Type B pancreatic cell (in vitro differentiated cells): ENCODE measurements at places on chromosomes 13 and 19. TPM values are rescaled to one million over a fixed set of nuclear protein-coding genes. Genes with fewer than 3 reads are reported as not detected.

DNA sequence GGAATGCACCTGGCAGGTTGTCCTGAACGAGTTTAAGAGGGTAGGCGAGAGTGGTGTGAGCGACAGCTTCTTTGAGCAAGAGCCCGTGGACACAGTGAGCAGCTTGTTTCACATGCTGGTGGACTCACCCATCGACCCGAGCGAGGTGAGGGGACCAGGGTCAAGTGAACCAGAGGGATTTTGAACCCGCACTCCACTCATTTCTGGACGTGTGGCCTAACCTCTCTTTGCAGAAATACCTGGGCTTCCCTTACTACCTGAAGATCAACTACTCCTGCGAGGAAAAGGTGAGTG is 1.7 kb downstream of the CATSPERG start:
- peaks cover 3% of the 10 kb centered on the region for H3K36me3 ChIP-seq
- no peak for DNase-seq
- peaks cover 11% of the 10 kb centered on the region for H3K4me1 ChIP-seq
- H3K27me3 ChIP-seq, result no peaks in the 10 kb centered on the region

- DNase-seq, result no peak
- H3K27ac ChIP-seq, result peak overlapping the region; percentile 60
- no peaks in the 10 kb centered on the region for H3K27me3 ChIP-seq
- peaks cover 26% of the 10 kb centered on the region for H3K4me1 ChIP-seq
Observed at GRCh38 chr19:45253396-45254027, 2.4 kb downstream of the MARK4 start.

GRCh38 chr13:50026788-50027473 is 11.7 kb downstream of the KCNRG start:
- H3K27me3 ChIP-seq, result no peaks in the 10 kb centered on the region
- H3K4me1 ChIP-seq, result peaks cover 16% of the 10 kb centered on the region
- H3K27ac ChIP-seq, result no peak overlapping the region
- H3K4me3 ChIP-seq, result no peak overlapping the region
- H3K36me3 ChIP-seq, result peaks cover 12% of the 10 kb centered on the region

DNA sequence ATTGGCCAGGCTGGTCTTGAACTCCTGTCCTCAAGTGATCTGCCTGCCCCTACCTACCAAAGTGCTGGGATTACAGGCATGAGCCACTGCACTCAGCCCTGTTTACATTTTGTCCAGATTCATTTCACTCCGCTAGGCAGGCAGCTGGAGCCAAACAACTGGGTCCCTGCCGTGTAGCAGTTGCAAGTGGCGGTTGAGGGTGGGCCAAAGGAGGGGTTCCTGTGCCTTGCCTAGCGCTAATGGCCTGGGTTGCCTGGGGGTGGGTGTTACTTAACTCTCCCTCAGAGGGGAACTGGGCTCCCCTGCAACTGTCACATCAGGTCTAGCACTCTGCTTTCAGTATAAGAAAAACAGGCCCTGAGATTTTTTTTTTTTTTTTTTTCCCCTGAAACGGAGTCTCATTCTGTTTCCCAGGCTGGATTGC is 7.4 kb downstream of the ACP5 start:
- no peaks in the 10 kb centered on the region for H3K27me3 ChIP-seq
- DNase-seq, result no peak
- H3K27ac ChIP-seq, result no peak overlapping the region
- no peak overlapping the region for H3K4me3 ChIP-seq

- H3K27me3 ChIP-seq, result peaks cover 12% of the 10 kb centered on the region
- DNase-seq, result no peak
- peak overlapping the region; percentile 87 for H3K4me3 ChIP-seq
- H3K27ac ChIP-seq, result peak overlapping the region; percentile 83
- H3K4me1 ChIP-seq, result peaks cover 36% of the 10 kb centered on the region
Observed at GRCh38 chr13:106918557-106918860, 350.6 kb upstream of the ARGLU1 start.

DNA sequence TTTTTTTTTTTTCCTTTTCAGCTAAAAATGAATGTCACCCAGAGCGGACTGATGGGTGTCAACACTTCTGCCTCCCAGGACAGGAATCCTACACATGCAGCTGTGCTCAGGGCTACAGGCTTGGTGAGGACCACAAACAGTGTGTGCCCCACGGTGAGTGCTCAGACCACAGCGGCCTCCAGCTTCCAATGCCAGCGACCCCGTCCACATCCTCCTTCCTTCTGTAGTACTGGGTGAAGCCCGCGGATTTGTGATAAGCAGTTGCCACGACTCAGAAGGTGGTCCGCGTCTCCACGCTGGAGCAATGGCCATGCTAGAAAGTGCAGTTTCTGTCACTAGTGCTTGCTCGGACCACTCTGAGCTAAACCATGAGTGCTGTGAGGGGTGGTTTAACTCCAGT is 6.0 kb downstream of the PROZ start:
- H3K27ac ChIP-seq, result no peak overlapping the region
- H3K4me1 ChIP-seq, result no peaks in the 10 kb centered on the region
- H3K4me3 ChIP-seq, result no peak overlapping the region
- H3K36me3 ChIP-seq, result peaks cover 10% of the 10 kb centered on the region

GRCh38 chr13:66781241-66781640 is 448.9 kb downstream of the PCDH9 start:
- no peak overlapping the region for H3K27ac ChIP-seq
- H3K36me3 ChIP-seq, result no peaks in the 10 kb centered on the region
- no peak for DNase-seq
- no peak overlapping the region for H3K4me3 ChIP-seq

GRCh38 chr19:45677351-45678230 is 9.6 kb downstream of the GIPR start:
- peaks cover 50% of the 10 kb centered on the region for H3K27me3 ChIP-seq
- peak overlapping the region; percentile 89 for H3K4me3 ChIP-seq
- peaks cover 9% of the 10 kb centered on the region for H3K4me1 ChIP-seq
- H3K27ac ChIP-seq, result peak overlapping the region; percentile 90

DNA sequence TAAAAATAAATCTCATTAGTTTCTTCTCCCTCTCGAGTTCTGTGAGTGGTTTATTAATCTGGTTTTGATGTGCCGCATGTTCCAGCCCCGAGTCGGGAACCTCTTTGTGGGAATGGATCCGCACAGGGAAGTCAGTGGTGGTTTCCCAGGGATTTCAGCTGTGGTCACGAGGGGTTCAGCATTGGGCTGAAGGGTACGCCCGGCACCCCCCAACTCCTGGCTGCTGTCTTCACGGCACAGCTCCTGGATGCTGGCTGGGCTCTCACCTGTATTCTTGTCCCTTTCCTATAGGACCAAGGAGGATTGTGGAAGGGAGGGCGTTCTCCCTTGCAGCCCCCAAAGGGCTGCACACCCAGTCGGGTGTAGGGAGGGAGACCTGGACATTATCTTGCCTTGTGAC is 167.8 kb downstream of the ZNF536 start:
- peaks cover 14% of the 10 kb centered on the region for H3K27me3 ChIP-seq
- no peaks in the 10 kb centered on the region for H3K36me3 ChIP-seq
- no peaks in the 10 kb centered on the region for H3K4me1 ChIP-seq
- H3K4me3 ChIP-seq, result no peak overlapping the region
- DNase-seq, result no peak

DNA sequence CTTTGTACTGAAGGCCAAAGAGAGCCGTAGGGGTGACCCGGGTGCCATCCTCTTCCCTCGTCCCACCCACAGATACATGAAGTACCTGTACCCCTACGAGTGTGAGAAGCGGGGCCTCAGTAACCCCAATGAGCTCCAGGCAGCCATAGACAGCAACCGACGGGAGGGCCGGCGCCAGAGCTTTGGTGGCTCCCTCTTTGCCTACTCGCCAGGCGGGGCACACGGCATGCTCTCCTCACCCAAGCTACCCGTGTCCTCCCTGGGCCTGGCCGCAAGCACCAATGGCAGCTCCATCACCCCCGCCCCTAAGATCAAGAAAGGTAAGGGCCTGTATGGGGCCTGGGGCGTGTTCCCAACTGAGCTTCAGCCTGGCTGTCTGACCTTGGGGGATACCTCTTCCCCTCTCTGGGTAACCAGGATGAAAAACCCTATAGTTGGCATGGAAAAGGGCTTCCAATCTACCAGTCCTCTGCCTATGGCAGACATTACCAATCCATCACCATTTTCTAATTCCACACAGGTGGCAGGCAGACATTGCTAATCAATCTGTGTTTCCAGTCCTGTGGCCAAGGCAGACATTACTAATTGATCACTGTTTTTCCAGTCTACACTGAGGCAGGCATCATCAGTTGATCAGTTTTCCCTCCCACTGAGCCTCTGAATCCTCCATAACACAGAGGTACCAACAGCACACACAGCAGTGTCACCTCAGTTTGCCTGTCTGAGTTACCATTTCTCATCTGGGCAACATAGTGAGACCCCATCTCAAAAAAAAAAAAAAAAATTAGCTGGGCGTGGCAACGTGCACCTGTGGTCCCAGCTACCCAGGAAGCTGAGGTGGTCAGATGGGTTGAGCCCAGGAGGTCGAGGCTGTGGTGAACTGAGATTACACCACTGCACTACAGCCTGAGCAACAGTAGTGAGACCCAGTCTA is 19.1 kb upstream of the WDR18 start:
- peaks cover 9% of the 10 kb centered on the region for H3K4me1 ChIP-seq
- no peak for DNase-seq
- no peaks in the 10 kb centered on the region for H3K27me3 ChIP-seq

- H3K4me1 ChIP-seq, result peaks cover 6% of the 10 kb centered on the region
- H3K36me3 ChIP-seq, result no peaks in the 10 kb centered on the region
- H3K27ac ChIP-seq, result no peak overlapping the region
- DNase-seq, result no peak
Observed at GRCh38 chr19:35049456-35049855, 7.9 kb downstream of the HPN start.

DNA sequence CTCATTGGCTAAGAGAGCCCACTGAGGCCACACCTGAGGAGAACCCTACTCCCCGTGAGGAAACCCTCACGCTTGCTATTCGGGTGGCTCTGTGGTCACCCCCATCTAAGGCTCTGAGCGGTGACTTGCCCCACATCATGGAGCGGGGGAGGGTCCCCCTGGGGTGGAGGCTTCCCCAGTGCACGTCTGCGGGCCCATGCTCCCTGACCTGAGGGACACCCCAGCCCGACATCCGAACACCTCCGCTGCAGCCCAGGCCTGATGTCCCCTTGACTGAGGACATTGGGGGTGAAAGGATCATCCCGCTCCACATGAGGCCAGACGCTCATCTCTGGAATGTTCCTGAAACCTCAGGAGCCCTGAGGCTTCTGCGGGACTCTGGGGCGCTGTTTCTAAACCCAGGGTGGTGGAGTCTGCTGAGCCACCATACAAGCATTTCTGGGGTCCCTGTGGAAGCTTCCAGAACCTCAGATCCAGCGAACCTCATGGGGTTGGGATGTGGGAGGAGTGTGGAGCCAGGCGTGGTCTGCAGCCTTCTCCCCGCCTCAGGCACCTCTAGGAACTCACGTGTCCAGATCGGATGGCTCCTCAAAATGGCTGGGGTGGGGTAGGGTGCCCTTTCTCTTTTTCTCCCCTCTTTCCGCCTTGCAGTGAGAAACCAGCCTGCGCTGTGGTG is 19.9 kb downstream of the TMED1 start:
- peaks cover 6% of the 10 kb centered on the region for H3K4me1 ChIP-seq
- peaks cover 28% of the 10 kb centered on the region for H3K36me3 ChIP-seq
- peak overlapping the region; percentile 59 for H3K27ac ChIP-seq
- no peak for DNase-seq
- peak overlapping the region; percentile 82 for H3K4me3 ChIP-seq
- no peaks in the 10 kb centered on the region for H3K27me3 ChIP-seq

- H3K36me3 ChIP-seq, result no peaks in the 10 kb centered on the region
- peaks cover 3% of the 10 kb centered on the region for H3K27me3 ChIP-seq
- no peak overlapping the region for H3K27ac ChIP-seq
- H3K4me1 ChIP-seq, result no peaks in the 10 kb centered on the region
- no peak overlapping the region for H3K4me3 ChIP-seq
Observed at GRCh38 chr13:78460176-78460575, 143.2 kb downstream of the POU4F1 start.

GRCh38 chr19:35107545-35107944 is 8.1 kb upstream of the FXYD3 start:
- DNase-seq, result no peak
- no peaks in the 10 kb centered on the region for H3K27me3 ChIP-seq
- peaks cover 8% of the 10 kb centered on the region for H3K4me1 ChIP-seq
- H3K4me3 ChIP-seq, result no peak overlapping the region

DNA sequence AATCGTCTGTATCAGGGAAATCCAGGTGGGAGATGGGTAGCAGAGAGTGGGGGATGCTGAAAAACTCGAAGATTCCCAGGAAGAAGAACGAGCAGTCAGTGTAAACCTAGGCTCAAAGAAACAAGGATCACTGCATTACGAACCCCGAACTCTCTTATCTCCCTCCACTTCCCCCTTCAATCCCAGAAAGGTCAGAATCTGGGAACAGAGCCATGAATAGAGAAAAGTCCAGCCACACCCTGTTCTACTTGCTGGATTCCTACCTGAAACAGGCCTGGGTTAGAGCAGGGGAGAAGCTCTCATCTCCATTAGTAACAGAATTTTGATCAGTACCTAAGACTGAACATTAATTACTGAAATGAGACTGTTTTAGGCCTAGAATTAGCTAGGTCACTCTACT is 24.4 kb downstream of the EPSTI1 start:
- peaks cover 4% of the 10 kb centered on the region for H3K27me3 ChIP-seq
- H3K36me3 ChIP-seq, result peaks cover 14% of the 10 kb centered on the region
- H3K27ac ChIP-seq, result peak overlapping the region; percentile 58
- peaks cover 41% of the 10 kb centered on the region for H3K4me1 ChIP-seq

GRCh38 chr13:97631158-97631557 is 197.2 kb downstream of the RAP2A start:
- no peak overlapping the region for H3K4me3 ChIP-seq
- H3K27ac ChIP-seq, result no peak overlapping the region
- no peak for DNase-seq

- peaks cover 38% of the 10 kb centered on the region for H3K27me3 ChIP-seq
- peak overlapping the region; percentile 96 for H3K27ac ChIP-seq
- peak; percentile 87 for DNase-seq
- no peaks in the 10 kb centered on the region for H3K36me3 ChIP-seq
Observed at GRCh38 chr19:50204811-50205675, 1.6 kb downstream of the MYH14 start.

- no peaks in the 10 kb centered on the region for H3K4me1 ChIP-seq
- H3K27ac ChIP-seq, result no peak overlapping the region
- H3K4me3 ChIP-seq, result no peak overlapping the region
Observed at GRCh38 chr13:57191667-57192066, 24.7 kb downstream of the PRR20E start.

- no peaks in the 10 kb centered on the region for H3K36me3 ChIP-seq
- no peak overlapping the region for H3K4me3 ChIP-seq
- no peaks in the 10 kb centered on the region for H3K27me3 ChIP-seq
- no peak overlapping the region for H3K27ac ChIP-seq
- no peaks in the 10 kb centered on the region for H3K4me1 ChIP-seq
- no peak for DNase-seq
Observed at GRCh38 chr19:15871570-15871969, 26.3 kb downstream of the CYP4F2 start.

DNA sequence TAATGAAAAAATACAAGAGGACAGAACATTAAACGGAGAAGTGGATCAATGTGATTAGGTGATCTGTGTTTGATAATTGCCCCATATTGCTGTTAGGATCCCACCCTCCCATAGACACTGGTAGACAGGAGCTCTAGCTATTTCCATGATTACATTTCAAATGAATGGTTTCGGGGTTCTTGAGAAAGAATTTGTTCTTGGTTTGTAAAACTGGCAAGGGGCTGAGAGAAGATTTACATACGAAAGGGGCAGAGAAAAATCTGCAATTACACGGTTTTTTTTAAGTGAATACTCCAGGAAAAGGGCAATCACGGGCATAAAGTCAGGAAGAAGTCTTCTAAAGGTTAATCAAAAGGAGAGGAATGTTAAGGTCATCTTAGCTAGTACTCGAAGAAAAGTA is 2125.7 kb upstream of the PCDH20 start:
- H3K4me1 ChIP-seq, result peaks cover 12% of the 10 kb centered on the region
- H3K27ac ChIP-seq, result no peak overlapping the region
- H3K27me3 ChIP-seq, result no peaks in the 10 kb centered on the region
- no peak for DNase-seq

GRCh38 chr19:824885-825284 is 2.8 kb upstream of the AZU1 start:
- no peaks in the 10 kb centered on the region for H3K4me1 ChIP-seq
- no peak for DNase-seq
- H3K36me3 ChIP-seq, result no peaks in the 10 kb centered on the region

PINLYP gene
- total RNA-seq, result 5.6 and 6.0 TPM in 2 replicates

APBA3 gene
- total RNA-seq, result 25.1 and 28.5 TPM in 2 replicates

MAU2 gene
- 68.6 and 83.3 TPM in 2 replicates for total RNA-seq

SWSAP1 gene
- 2.7 and 4.3 TPM in 2 replicates for total RNA-seq

CAPN12 gene
- 3.0 and 4.5 TPM in 2 replicates for total RNA-seq
